ENCODE measurements at places on chromosomes 16 and 17.

DNA sequence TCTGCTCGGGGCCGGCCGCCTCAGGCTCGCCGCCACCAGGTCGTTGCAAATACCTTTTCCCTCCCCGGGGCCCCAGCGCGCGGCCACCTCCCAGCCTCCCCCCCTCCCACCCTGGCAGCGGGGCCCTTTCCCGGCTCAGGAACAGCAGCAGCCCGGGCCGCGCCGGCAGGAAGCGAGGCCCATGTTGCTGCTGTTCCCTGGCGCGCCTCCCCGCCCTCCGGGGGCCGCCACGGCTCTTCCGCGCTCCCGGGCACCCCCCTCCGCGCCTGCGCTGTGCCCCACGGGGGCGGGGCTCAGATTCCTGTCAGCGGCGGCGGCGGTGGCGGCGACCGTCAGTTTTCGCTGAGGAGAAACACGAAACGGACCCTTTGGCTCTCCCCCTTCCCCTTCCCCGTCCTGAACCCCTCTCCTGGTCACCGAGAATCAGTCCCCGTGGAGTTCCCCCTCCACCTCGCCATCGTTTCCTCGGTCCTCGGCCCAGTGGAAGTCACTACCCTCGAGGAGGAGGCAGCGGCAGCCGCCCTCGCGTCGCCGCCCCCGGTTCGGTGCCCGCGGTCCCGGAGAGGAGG is at the start of gene NFAT5:
NFAT5 (plus strand) TSS at position 296 of the 569 bp plus-strand sequence. CDS start 336 bp downstream, outside the sequence.
- DNase-seq: peak; percentile 72

GRCh38 chr16:86619239-86619794 is 41.0 kb downstream of the FOXL1 start:
- DNase-seq: no peak

DNA sequence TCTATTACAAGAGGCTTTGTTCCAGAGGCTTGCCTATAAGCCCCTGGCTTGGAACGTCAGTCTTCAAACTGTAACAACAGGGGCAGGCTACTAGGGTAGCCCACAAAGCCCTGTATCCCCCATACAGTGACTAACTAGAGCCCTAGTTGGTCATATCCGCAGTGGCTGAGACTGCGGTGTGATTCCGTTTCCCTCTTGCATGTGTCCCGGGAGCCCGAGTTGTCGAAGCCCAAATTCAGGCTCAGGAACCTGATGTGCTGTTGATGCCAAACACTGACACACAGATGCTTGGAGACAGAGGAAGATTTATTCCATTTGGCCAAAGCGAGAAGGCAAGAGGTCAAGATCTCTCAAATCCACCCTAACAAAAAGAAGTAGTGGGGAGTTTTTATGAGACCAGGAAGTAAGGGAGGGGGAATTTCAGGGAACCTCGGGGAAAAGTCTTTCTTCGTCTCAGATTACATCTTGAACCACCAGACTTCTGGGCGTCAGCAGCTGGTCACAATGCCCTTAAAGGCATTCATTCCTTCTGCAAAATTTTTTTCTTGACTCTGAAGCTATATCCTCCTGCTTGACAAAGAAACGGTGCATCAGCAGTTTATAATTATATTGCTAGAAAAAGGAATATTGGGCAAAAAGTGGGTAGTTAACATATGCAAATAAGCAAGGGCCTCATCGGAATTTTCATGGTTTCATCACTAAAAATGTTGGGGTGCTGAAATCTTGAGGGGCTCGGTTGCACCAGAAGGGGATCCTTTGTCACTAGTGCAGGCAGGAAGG is 879 bp downstream of the SLFN5 start:
- DNase-seq: peak; percentile 76

DNA sequence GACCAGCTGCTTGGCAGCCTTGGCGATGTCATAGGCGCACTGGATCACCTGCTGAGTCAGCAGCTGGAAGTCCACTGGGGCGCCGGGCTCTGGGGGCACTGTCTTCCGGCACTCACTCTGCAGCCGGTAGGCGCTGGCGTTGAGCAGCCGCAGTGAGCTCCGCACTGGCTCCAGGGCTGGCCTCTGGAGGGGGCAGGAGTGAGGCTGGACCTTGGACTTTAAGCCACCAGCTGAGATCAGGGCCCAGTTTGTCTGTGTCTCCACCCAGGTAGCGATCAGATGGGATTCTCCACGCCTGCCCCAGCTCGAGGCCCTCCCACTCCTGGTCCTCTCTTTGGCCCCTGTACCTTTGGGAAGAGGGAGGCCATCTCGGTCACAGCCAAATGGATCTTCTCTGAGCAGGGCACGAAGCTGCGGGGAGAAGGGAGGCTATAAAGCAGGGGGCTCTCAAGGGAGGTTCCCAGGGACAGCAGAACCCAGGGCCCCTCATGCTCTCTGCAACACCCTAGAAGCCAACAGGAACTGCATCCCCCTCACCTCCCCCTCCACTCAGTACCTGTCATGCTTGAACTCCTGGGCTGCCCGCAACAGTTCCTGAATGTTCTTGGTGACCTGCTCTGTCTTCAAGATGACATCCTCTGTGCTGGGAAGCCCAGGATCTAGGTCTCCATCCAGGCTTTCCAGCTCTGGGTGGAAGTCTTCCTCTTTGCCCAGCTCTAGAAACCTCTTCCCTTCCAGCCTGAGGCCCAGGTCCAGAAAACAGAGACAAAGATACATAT is 6.4 kb downstream of the TP53I13 start:
- no peak for DNase-seq

DNA sequence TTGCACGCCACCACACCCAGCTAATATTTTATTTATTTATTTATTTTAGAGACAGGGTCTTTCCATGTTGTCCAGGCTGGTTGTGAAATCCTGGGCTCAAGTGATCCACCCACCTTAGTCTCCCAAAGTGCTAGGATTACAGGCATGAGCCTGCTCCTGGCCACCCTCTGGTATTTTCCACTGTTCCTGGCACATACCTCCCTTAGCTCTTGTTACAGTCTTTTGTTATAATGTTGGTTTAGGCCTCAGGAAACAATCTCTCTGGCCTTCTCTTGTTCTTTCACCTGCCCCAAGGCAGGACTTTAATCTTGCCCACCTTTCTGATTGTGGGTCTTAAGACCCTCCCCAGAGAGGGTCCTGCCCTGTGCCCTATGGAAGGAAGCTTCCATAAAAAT is 3.6 kb upstream of the CYTH1 start:
- DNase-seq: peak; percentile 26

- no peak for DNase-seq
Observed at GRCh38 chr17:65130832-65131231, 6.3 kb upstream of the RGS9 start.

DNA sequence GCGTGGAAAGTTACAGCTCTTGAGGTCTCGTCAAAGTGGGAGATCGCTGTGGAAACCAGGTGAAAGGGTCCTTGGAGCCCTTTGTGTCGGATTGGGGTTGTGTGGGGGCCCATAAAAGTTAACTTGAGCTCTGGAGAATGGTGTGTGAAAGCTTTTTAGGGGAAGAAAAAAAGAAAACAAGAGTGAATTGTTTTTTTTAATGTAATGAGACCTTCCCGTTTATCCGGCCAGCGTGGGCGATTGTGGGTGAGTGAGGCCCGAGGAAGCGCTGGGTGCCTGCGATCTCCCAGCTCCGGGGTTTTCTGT is 150.6 kb downstream of the MSI2 start:
- no peak for DNase-seq

GRCh38 chr17:80021600-80021999 is 14.1 kb downstream of the TBC1D16 start:
- no peak for DNase-seq

DNA sequence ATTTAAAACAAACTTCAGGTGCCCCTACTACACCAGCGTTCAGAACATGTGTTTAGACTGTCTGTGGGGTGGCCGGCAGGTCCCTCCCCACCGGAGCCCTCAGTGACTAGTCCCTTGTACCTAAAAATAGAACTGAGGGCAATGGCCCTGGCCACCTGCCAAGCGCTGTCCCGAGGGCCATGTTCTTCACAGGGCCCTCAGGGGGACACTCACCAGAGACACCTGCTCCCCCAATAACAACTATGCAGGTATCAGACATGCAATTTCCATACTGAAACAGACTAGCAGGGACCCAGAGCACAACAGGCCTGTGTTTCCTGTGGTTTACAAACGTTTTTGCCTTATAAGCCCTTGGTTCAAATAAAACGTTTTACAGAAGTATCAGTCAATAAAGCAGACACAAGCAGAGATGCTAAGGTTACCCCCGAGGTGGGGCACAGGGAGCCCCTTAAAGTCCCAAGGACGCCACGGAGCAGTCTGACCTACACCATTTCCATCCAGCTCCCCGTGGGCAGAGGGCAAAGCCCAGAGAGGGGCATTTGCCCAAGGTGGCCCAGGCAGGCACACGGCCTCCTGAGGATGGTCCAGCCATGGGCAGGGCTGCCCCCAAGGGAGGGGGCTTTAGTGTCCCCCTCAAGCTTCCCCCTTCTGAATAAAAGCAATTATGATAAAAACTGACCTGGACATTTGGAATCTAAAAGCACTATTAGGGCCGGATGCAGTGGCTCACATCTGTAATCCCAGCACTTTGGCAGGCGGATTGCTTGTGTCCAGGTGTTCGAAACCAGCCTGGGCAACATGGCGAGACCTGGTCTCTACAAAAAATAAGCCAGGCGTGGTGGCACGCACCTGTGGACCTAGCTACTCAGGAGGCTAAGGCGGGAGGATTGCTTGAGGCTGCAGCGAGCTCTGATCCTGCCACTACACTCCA is 896 bp upstream of the MYLK3 start:
- no peak for DNase-seq

DNA sequence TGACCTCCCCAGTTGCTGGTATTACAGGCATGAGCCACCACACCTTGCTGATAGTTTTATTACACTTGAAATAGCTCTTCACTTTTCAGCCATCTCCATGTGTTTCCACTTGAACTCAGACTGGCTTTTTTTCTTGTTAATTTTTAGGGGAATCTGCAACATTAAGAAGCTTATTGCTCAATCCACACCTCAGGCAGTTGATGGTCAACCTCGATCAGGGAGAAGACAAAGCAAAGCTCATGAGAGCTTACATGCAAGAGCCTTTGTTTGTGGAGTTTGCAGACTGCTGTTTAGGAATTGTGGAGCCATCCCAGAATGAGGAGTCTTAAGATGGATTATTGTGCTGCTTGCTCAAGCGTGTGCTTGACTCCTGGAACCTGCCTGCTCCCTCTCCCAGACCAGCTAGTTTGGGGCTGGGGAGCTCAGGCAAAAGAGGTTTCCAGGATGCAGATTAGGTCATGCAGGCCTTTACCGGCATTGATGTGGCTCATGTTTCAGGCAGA is 8.6 kb downstream of the ZNHIT3 start:
- peak; percentile 33 for DNase-seq

- peak; percentile 1 for DNase-seq
Observed at GRCh38 chr16:82317411-82318167, 147.6 kb upstream of the MPHOSPH6 start.

DNA sequence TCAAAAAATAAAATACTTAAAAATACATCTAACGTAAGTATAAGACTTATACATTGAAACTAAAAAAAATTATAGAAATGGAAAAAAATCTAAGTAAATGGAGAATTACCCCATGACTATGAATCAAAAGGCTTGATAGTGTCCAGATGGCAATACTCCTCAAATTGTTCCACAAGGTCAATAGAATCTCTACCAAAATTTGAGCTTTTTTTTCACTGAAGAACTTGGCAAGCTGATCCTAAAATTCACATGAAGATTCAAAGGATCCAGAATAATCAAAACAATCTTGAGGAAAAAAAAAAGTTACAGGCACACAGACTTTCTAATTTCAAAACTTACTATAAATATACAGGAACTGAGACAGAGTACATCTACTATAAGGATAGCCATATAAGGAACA is 448.4 kb upstream of the CDH11 start:
- DNase-seq: peak; percentile 30

- no peak for DNase-seq
Observed at GRCh38 chr17:19365833-19366636, 3.5 kb upstream of the B9D1 start.

GRCh38 chr17:2395258-2396181 is 5.3 kb downstream of the MNT start:
- DNase-seq: peak; percentile 65

GRCh38 chr17:78172249-78173051 is 4.1 kb downstream of the SYNGR2 start:
- no peak for DNase-seq

DNA sequence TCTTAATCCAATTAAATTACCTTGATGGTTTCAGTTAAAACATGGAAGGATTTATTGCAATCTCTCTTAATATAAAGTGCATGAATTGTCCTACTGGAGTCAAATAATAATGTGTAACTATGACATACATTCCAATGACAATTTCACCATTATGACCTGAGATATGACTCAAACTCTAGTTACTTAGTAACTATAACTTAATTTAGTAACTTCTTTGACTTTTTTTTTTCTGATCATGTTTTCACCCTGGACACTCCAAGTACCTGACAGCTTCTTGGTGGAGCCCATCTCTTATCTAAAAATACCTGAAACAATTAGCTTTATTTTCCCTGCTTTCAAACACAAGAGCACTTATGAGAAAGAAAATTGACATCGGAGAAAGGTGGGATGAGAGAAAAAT is 123.7 kb downstream of the STX8 start:
- DNase-seq: no peak

DNA sequence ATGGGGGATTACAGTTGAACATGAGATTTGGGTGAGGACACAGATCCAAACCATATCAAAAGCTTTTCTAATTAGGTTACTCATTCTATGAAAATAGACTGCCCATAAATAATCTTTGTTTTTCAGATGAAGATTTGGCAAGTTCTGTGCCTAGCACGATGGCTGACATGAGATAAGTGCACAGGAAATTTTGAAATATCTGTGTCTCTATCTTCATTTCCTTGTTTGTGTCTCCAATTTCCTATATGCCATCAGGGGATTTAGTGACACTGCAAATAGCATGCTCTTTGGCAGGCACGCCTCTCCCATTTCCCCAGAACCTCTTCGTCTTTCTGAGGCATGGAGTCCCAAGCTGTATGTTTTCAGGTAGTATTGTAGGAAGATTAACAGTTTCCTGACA is 544.6 kb downstream of the CDH13 start:
- DNase-seq: no peak
